ENCODE measurements at places on chromosomes 2 and 18.

GRCh38 chr2:146730882-146731281 is 1113.9 kb upstream of the ACVR2A start:
- H3K36me3 ChIP-seq, result no peaks in the 10 kb centered on the region
- no peak overlapping the region for H3K27ac ChIP-seq
- no peak overlapping the region for H3K4me3 ChIP-seq

GRCh38 chr2:193231634-193232033 is 1036.9 kb upstream of the TMEFF2 start:
- DNase-seq, result no peak
- no peak overlapping the region for H3K27ac ChIP-seq
- no peaks in the 10 kb centered on the region for H3K4me1 ChIP-seq
- no peaks in the 10 kb centered on the region for H3K36me3 ChIP-seq
- H3K27me3 ChIP-seq, result no peaks in the 10 kb centered on the region

- peak overlapping the region; percentile 82 for H3K4me3 ChIP-seq
- DNase-seq, result no peak
- H3K36me3 ChIP-seq, result no peaks in the 10 kb centered on the region
- peak overlapping the region; percentile 34 for H3K27ac ChIP-seq
These were observed 3.6 kb downstream of the BCL11A start for GRCh38 chr2:60549928-60550177.

DNA sequence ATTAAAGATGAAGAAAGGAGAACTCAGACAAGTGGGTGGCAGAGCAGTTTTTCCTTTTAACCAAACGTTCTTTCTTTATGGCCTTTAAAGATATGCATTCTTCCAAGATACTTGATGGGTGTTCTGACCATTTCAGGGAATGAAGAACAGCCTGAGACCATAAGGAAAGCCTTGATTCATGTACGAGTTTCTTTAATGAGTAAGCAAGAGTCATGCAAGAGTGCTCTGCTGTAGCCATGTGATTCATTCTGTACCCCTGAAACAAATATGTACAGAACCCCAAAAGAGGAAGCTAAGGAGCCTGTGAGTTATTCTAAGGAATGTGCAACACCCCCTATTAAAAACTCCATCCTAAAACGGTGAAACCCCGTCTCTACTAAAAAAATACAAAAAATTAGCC is 372.8 kb downstream of the MTX2 start:
- DNase-seq, result peak; percentile 86
- peaks cover 39% of the 10 kb centered on the region for H3K4me1 ChIP-seq
- no peaks in the 10 kb centered on the region for H3K27me3 ChIP-seq
- peak overlapping the region; percentile 58 for H3K27ac ChIP-seq
- H3K36me3 ChIP-seq, result no peaks in the 10 kb centered on the region

DNA sequence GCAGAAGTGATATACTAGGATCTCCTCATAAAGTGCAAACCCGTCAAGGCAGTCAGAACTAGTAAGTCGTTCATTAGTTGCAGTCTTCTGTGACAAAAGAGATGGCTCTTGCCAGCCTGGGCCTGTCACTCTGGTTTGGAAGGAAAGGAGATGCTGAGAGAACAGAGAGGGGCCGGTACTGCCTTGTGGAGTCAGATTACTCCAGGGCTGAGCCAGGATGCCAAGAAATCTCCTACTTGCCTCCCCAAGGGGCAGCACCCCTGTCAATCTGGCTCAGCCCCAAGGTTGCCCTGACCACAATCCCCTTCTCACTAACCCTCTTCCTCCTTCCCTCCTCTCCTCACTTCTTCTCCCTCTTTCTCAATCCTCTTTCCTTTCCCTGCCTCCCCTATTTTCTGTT is 62.9 kb upstream of the ASPRV1 start:
- no peaks in the 10 kb centered on the region for H3K27me3 ChIP-seq
- no peak for DNase-seq
- no peak overlapping the region for H3K4me3 ChIP-seq
- no peak overlapping the region for H3K27ac ChIP-seq
- no peaks in the 10 kb centered on the region for H3K36me3 ChIP-seq

DNA sequence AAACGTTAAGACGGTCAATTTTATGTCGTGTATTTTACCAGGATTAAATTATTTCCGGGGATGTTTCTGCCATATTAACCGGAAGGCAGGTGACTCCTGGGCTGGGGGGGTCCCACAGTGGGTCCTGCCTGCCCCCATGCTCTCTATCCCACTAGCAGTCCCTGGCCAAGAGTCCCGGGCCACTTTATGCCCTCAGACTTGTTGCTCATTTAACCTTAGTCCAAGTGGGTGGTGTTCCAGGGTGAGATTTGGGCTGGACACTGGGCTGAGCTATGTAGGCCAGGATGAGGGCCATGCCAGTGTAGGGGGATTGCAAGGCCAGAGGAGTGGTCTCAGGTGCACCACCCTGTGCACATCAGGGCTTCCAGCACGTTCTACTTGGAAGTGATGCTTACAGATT is 24.1 kb downstream of the TWIST2 start:
- H3K4me3 ChIP-seq, result no peak overlapping the region
- no peak for DNase-seq
- peaks cover 57% of the 10 kb centered on the region for H3K4me1 ChIP-seq
- H3K36me3 ChIP-seq, result peaks cover 29% of the 10 kb centered on the region
- no peaks in the 10 kb centered on the region for H3K27me3 ChIP-seq
